Thoracic aorta (tissue), 2 donors: ENCODE measurements at places on chromosomes 4 and X.

- no peak for DNase-seq
These were observed 4.1 kb downstream of the NOA1 start for GRCh38 chr4:56973336-56973735.

DNA sequence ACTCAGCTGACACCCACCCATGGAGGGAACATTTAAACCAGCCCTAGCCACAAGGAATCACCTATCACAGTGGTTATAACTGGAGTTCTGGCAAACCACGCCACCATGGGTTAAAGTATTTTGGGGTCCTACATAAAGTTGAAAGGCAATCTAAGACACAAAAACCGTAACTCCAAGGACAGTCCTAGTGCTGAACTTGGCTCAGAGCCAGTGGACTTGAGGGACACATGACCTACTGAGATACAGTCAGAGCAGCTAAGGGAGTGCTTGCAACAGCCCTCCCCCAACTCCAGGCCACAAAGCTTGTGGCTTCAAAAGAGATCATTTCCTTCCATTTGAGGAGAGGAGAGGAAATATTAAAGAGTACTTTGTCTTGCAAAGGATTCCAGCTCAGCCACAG is 300.5 kb downstream of the FGF13 start:
- DNase-seq: no peak

DNA sequence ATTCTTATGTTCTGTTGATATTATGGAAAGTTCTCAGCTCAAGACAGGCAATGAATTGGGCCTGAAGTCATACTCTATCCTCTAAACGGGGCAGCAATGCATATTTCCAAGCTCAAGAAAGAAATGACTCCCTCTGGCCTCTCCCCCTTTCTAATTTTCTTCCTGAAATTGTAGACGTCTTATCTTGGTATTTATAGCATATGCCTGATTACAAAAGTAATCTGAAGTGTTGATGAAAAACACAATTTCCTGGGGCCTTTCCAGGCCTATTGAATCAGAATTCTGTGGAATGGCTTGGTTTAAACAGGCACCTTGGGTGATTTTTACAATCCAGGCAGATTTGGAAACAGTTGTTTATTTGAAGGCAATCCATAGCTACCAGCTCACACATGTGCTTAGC is 21.4 kb upstream of the PGRMC2 start:
- no peak for DNase-seq

- DNase-seq: no peak
These were observed 220.6 kb upstream of the FAM241A start for GRCh38 chr4:111924696-111925095.

DNA sequence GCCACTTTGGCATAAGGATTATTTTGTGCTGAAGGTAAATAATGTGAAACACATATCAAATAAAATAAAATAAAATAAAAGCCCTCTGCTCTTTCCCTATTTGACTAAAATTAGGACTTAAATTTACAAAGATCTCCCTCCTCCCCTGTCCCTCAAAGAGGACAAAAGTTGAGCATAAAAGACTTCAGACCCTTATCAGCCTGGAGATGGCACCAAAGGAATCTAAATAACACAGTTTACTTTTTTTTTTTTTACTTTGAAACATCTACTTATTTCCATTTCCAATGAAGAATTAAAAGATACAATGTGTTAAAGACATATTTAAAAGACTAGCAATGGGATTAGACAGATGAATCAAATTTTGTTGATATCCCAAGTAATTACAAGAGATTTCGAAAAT is 89.7 kb downstream of the EPHA5 start:
- no peak for DNase-seq

GRCh38 chrX:17187136-17187756 is 187.8 kb upstream of the NHS start:
- DNase-seq: no peak

- no peak for DNase-seq
These were observed 36.0 kb upstream of the SPON2 start for GRCh38 chr4:1208266-1208961.

GRCh38 chr4:144514736-144515135 is 131.2 kb upstream of the HHIP start:
- no peak for DNase-seq

DNA sequence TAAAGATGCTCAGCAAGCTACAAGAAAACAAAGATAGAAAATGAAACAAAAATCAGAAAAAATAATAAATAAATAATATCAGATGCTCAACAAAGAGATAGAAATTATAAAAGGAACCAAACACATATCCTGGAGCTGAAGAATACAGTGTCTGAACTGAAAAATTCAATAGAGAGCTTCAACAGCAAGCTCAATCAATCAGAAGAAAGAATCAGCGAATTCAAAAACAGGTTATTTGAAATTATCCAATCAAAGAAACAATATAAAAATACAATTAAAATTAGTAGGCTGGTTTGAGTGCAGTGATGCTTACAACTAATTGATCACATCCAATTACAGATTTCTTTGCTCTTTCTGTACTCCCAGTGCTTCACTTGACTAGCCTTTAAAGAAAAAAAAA is 40.8 kb upstream of the FOXR2 start:
- DNase-seq: no peak

DNA sequence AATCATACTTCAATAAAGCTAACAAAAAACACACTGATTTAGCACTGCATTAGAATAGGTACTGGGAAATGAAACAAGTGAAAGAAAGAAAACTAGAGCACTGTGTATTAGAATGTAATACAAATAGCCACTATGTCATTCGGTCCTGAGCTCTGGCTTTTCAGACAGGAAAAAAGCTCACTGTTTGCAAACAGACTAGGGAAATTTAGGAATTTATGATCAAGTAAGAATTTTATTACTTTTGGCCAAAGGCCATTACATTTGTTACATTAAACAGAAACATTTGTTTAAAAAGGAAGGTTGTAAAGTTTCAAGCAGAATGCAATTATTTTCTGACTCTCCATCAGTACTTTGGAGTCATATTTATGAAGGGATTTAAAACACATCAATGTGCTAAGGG is 68.7 kb downstream of the KLHL8 start:
- DNase-seq: no peak

- DNase-seq: no peak
These were observed 102.8 kb upstream of the MXRA5 start for GRCh38 chrX:3449287-3449686.

- no peak for DNase-seq
These were observed 233.5 kb downstream of the SCFD2 start for GRCh38 chr4:53132132-53132891.

- no peak for DNase-seq
These were observed 45.8 kb downstream of the BCORL1 start for GRCh38 chrX:130028196-130028595.

DNA sequence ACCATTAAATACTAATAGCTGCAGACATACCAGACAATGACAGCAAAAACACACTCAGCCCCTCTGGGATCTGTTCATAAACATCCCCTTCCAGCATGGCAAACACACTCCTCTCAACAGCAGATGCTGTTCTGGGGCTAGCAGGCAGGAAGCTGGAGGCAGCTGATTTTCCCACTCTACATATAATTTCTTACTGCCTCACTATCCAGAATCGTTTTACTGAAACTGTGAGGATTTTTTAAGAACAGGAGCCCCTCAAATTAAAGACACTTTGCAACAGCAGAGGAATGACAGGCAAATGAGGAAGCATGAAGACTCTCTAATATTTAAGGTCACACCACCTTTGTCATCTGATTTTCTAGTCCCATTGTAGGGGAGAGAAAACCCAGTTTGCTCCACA is 2.2 kb downstream of the MAPK10 start:
- DNase-seq: no peak

GRCh38 chr4:26307037-26307800 is 13.6 kb upstream of the RBPJ start:
- DNase-seq: no peak

- DNase-seq: no peak
These were observed 97.1 kb downstream of the TMA16 start for GRCh38 chr4:163591614-163592020.

DNA sequence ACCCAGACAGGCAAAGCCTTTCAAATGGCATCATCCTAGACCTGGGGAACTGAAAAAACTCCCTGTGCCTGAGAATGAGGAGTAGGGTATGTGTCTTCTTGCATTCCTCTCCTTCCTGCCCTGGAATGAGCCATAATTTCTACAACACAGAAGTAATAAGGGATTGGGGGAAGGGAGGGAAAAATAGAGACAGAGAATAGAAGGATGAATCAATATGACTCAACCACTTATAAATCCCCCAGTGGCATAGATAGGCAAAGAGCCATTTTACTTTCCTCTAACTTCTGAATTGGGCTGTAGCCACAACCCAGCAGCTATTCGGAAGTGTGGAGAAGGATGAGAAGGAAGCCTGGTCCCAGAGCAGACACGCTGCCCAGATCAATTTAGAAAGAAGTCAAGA is 99.9 kb downstream of the NHS start:
- no peak for DNase-seq

DNA sequence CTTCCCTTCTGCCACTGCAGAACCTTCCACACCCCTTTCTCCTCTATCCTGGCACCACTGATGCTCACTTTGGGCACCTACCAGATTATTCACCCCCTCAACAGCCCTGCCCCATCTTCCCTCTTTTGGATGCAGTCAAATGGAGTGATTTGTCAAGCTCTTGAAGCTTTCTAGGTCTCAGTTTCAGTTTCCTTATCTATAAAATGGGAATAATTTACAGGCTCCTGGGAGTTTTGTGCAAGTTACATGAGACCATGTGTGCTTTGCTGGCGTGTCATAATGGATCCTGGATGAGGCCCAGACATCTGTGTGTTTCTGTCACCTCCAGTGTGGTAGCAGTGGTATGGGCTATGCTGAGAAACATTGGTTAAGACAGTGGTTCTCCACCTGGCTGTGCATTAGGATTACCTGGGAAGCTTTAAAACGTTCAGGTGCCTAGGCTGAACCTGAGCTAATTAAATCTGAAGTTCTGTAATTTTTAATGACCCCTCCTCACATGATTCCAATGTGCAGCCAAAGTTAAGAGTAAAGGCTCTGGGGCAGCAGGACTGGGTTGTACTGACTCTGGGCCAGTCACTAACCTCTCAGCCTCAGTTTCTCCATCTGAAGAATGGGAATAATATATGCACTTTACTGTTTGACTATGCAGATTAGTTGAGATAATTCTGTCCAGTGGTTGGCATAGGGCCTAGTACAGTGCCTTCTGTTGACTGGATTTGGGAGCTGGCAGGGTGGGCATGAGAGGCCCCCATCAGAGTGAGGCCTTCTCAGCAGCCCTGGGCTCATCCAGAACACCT is 6.8 kb upstream of the MGST2 start:
- DNase-seq: no peak

GRCh38 chr4:173272996-173273395 is 61.2 kb downstream of the HMGB2 start:
- DNase-seq: no peak

- no peak for DNase-seq
These were observed 95.8 kb downstream of the SORBS2 start for GRCh38 chr4:185716141-185716551.

DNA sequence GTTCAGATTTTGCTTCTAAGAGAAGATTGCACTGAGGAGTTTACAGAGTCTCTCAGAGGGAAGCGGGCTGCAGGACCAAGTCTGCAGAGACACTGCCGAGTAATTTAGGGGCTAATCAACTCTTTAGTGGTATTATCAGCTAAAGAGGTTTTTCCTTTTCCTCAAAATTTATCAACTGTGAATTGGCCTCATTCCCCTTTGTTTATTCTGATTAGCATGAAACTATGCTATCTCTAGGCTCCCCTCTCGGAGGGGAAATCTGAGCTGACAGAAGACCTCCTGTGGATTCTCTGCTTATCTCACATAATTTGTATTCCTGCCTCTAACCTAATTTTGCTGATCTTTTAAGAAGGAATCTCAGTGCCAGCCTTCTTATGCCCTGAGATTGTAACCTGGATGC is 201.0 kb downstream of the DCTD start:
- no peak for DNase-seq

GRCh38 chr4:67632492-67632891 is 68.5 kb downstream of the UBA6 start:
- no peak for DNase-seq

DNA sequence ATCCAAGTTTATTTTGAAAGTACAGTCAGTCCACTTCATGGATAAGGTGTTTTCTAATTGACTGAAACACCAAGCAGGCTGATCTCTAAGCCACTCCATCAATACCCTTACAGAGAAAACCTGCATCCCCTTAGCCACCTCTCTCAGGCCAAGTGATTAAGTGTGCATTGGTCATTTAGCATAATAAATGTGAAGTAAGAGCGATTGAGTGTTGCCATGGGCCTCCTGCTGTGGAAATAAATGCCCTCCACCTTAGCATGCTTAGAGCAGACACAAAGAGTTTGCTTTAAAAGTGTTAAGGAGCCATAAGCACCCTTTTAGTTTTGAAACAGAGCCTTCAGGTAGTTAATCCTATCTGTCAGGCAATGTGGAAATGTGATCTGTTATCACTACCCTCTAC is 386.5 kb downstream of the GPAT3 start:
- no peak for DNase-seq

DNA sequence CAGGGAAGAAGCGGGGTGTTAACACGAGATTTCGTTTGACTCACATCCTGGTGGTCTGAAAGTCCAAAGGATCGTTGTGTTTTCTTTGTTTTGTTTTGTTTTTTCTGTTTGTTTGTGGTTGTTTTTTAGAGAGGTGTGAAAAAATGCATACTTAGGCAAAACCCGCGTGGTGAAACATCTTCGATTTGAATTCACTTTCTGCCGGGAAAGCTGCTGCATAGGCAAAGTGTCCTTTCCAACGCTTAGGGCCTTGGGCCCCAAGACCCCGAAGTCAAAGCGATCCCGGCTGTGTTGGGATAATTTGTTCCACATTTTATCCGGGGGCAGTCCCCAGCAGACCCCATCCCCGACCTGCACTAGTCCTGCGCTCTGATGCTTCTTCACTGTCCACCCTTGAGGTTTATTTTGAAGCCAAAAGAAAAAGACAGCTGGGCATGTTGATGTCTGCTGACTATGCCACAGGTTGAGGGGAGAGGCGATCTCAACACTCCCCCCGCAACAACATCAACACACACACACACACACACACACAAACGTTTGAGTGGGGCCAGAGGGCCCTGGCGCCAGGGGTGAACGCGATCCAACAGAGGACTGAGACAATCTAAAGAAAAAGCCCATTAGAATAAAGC is 2.0 kb downstream of the MSX1 start:
- DNase-seq: no peak

GRCh38 chrX:72020204-72020603 is 109.6 kb downstream of the NHSL2 start:
- DNase-seq: no peak

DNA sequence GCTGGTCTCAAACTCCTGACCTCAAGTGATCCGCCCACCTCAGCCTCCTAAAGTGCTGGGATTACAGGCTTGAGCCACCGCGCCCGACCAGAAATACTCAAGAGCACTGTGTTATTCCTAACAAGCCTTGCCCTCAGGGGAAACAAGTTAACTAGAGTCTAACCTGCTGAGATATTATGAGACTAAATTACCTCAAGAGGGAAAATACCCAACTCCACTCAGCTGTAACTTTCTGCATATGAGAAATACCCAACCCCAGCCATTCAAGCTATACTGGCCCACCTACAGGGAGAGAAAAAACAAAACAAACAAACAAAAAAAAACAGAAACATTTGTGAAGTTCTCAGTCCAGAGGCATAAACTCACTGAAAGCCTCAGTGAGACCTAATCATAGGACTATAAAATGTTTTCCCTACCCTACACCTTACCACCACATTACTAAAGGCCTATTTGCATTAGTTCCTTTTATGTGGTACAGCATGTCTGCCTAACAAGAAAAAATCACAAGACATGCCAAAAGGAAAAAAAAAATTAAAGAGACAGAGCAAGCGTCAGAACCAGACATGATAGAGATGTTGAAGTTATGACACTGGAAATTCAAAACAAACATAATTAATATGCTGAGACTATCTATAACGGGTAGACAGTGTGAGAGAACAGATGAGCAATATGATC is 876.0 kb downstream of the FSTL5 start:
- DNase-seq: no peak

- DNase-seq: no peak
These were observed 130.7 kb downstream of the NR3C2 start for GRCh38 chr4:148311526-148311925.
